Activated CD8-positive, alpha-beta memory T cell treated with anti-CD3 and anti-CD28 coated beads for 24 hours (primary cell): ENCODE measurements at places on chromosomes 7 and 10.

GRCh38 chr7:152979376-152979775 is 219.8 kb downstream of the ACTR3B start:
- no peak for DNase-seq

DNA sequence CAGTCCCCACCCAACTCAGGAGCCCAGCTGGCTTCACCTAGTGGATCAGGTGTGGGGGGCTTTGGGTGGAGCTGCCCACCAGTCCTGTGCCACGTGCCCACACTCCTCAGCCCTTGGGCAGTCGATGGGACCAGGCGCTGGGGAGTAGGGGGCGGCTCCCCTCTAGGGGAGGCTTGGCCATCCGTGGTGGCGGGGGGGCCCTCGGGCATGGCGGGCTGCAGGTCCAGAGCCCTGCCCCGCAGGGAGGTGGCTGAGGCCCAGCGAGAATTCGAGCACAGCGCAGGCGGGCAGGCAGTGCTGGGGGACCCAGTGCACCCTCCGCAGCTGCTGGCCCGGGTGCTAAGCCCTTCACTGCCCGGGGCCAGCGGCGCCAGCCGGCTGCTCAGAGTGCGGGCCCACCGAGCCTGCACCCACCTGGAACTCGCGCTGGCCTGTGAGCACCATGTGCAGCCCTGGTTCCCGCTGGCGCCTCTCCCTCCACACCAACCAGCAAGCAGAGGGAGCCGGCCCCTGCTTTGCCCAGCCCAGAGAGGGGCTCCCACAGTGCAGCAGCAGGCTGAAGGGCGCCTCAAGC is 29.3 kb downstream of the ASNS start:
- DNase-seq = no peak

DNA sequence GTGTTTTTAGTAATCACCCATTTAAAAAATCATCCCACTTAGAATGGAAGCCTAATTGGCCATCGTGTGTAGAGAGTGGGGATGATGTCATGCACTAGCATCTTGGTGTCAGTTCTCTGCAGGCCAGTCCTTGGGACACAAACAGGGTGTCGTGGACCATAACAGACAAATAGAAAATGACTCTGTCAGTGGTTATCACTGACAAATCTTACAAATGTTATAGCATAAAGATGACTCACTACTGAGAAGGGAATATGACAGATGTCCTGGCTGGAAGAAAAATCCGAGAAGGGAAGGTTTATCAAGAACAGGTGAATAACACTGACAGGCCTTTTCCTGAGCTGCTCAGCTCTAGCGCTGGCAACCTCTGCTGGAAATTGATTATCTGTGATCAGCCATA is 10.6 kb downstream of the CABCOCO1 start:
- no peak for DNase-seq

GRCh38 chr10:88386821-88387773 is 196.0 kb downstream of the RNLS start:
- no peak for DNase-seq

- no peak for DNase-seq
These were observed 3.1 kb downstream of the PALS2 start for GRCh38 chr7:24576171-24577025.

GRCh38 chr7:88316456-88316855 is 9.8 kb upstream of the STEAP4 start:
- DNase-seq = no peak

DNA sequence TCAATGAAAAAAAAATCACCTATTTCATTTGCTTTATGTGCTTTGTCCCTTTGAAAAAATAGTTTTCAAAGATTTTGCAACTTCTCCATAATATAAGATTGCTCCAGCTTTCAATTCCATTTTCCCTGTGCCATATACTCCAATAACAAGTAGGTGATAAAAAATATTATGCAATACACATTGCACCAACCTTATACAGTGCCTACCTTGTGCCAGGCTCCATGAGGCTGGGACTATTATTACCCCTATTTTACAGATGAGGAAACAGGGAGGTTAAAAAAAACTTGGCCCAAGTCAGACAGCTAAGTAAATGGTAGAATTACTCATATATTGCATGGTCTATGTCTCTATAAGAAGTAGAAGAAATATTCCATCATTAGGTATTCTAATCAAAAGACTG is 57.8 kb downstream of the BRAF start:
- no peak for DNase-seq

GRCh38 chr10:102347236-102347828 is 48.2 kb upstream of the NFKB2 start:
- DNase-seq = no peak

GRCh38 chr7:139453673-139454321 is 29.7 kb downstream of the KLRG2 start:
- no peak for DNase-seq

GRCh38 chr7:93890041-93890463 is 501 bp downstream of the TFPI2 start:
- no peak for DNase-seq

GRCh38 chr7:66558660-66559465 is 69.8 kb upstream of the KCTD7 start:
- no peak for DNase-seq

DNA sequence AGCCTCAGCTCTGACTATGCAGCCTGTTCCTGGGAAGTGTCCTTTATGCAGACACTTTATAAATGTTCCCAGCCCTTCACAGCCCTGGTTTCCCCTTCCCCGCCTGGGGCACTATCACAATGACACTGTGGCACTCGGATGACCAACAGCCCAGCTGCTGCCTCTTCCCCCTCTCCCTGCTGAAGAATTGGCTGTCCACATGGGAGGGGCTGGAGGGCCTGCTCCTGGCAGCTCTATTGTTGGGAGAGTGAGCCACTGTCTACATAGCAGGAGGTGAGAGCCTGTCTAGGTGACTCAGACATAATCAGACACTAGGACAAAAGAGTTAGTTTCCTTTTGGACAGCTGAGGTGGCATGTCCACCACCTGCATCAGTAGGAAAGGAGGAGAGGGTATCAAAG is 437.5 kb downstream of the PLXNA4 start:
- no peak for DNase-seq

DNA sequence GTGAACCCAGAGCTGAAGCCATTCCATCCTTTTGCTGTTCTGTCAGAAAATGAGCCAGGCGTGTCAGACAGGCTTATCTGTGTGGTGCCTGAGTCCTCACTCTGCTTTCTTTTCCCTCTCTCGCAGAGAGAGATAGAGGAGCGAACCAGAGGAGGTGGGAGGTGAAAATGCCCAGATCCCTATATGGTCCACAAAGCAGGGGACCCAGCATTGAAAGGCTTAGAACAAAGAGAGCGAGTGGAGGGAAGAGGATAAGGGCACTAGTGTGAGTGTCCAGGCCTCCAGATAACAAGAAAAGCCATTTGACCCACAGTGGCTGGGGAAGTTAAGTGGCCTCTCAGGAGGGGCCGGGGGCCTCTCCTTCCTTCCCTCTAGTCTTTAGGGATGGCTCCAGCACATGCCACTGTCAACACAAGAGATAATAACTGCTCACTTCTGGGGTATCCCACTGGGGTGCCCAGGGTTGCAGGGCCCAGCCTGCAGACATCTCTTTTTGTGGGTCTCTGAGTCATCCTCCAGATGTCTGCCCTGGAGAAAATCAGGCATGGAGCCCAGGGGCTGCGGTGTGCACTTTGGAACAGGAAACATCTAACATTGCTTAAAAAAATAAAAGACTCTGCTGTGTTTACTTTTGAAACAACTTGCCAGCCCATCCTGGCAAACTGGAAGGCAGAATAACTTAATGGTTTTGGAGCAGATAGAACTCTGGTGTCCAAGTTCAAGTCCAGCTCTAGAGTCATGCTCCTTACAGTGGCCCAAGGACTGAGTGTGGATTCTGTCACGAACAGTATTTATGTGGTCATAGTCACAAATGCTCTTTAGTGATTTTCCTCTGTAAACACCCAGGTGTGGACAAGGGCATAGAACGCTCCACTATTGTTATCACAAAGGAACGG is 189.5 kb downstream of the CXCL12 start:
- no peak for DNase-seq

- no peak for DNase-seq
These were observed 217.8 kb downstream of the DNAJB6 start for GRCh38 chr7:157554393-157555238.

DNA sequence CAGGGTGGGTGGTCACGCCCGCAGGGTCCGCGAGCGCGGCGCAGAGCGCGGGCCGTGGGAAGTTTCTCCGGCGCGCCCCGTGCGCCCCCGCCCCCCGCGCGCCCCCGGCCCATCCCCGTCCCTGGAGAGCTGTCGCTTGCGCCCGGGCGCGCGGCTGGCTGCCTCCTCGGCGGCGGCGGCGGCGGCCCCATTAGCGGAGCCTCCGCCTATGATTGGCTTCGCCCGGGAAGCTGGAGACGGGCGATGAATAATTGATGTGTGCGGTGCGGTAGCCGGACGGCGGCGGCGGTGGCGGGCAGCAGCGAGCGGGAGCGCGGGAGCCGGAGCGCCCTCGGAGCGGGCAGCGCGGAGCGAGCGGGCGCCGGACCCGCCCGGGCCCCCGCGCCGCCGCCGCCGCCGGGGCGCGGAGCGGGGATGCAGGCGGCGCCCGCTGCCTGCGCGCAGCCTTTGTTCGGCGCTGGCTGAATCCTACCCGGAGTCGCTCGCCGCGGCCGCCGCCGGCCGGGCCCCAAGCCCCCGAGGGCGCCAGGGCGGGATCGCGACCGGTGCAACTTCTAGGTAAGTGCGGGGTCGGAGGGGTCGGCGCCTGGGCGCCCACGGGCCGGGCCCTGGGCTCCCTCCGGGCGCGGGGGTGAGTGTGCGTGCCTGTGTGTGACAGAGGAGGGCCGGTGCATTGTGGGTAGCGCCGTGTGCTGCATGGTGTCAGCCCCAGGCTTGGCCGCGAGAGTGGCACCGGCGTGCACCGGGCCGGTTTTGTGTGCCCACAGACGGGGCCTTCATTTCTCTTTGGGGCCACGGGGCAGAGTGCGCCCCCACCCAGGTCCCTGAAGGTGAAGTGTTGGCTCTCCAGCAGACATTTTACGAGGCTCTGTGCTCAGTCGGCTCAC is 103.8 kb upstream of the PPIF start:
- peak; percentile 89 for DNase-seq

DNA sequence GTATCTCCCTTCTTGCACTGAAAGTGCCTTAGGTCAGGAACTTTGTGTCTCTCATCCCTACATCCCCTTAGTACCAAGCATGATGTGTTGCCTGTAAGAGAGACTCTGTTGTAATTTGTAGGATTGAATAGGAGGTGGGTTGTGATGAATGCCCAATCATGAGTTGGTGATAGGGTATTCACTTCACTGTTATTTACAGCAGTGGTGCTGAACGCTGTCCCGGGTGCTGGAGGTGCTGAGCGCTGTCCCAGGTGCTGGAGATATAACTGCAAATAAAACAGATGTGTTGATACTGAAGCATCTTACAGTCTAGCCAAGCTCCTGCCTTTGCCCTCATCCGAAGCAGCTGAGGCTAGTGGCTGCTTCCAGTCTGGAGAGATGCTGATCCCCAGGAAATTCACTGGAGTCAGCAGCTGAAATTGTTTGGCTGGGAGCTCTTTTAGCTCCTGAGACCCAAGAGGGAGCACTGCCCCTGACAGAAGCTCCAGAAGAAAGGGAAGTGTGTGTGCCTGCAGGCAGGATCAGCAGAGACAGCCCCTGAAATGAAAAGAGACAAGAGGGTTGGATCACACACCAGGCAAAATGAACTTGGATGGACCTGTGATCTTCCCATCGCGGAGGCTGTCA is 183.4 kb downstream of the SORCS3 start:
- no peak for DNase-seq

- peak; percentile 28 for DNase-seq
These were observed 3.2 kb downstream of the MRPL43 start for GRCh38 chr10:100983868-100984671.

- no peak for DNase-seq
These were observed 81.6 kb upstream of the INSYN2A start for GRCh38 chr10:127278001-127278400.

- DNase-seq = no peak
These were observed 625.5 kb upstream of the GALNT17 start for GRCh38 chr7:70506434-70506833.

- no peak for DNase-seq
These were observed 373.7 kb upstream of the MKI67 start for GRCh38 chr10:128499956-128500355.

GRCh38 chr10:110488940-110489339 is 8.8 kb upstream of the DUSP5 start:
- no peak for DNase-seq

GRCh38 chr7:30995536-30995935 is 31.8 kb downstream of the GHRHR start:
- no peak for DNase-seq

DNA sequence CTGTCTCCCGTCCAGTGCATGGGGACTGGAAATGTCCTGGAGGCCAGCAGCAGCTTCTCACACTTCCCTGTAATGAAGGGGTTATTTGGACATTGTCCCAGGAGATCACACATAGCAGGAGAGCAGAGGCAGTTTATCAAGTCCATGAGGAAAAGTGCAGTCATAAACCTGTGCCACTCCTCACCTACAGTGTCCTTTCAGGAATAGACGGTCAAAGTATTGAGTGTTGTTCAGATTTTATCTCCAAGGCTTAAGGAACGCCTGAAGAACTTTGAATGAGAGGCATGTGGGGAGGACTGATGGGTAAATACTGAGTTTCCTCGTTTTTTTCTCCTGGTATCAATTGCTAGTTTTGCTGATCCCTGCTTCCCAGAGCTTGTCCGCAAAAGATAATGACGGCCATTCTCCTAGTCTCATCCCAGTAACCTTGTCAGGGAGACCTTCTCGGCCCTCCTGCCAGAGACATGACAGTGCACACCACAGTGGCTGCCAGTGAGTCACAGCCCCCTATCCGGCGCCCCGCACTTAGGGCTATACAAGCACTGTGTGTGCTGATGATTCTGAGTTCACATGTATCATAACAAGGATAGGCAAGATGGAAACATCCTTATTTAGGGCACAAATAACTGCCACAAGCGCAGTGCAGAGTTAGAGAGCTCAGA is 495.5 kb upstream of the MGMT start:
- no peak for DNase-seq

DNA sequence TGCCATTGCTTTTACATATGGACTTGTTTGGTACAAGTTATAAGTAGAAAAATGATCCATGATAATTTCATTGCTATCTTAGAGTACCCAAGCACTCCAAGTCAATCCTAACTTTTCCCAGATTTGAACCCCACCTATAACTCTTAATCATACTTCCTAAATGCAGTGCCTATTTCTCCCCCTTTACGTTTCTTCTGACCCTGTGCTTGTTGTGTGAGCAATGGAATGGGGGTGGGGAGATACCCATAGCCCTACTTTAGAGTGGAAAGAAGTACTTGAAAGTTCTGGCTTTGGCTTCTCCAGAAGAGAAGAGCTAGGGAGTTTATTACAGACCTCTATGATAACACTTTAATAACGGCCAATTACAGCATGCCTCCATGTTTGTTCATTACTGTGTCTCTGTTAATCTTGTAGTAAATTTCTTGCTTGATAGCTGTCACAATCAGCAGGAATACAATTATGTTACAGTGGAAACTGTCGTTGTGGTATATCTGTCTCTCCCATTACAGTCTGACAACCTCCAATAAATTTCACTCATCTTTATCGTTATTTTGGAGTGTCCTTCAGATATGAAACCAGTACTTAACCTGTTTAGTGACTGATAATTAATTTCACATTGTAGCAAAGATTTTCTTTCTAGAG is 34.0 kb downstream of the CNPY1 start:
- no peak for DNase-seq

- no peak for DNase-seq
These were observed 25.2 kb upstream of the DMTF1 start for GRCh38 chr7:87127019-87127418.
